ENCODE measurements at places on chromosomes 11 and 22.

GRCh38 chr22:20225693-20225966 lies 42.5 kb downstream of the RTN4R start:
- no peak for DNase-seq

GRCh38 chr11:61113201-61113600 lies 10.9 kb downstream of the CD5 start:
- DNase-seq: no peak

DNA sequence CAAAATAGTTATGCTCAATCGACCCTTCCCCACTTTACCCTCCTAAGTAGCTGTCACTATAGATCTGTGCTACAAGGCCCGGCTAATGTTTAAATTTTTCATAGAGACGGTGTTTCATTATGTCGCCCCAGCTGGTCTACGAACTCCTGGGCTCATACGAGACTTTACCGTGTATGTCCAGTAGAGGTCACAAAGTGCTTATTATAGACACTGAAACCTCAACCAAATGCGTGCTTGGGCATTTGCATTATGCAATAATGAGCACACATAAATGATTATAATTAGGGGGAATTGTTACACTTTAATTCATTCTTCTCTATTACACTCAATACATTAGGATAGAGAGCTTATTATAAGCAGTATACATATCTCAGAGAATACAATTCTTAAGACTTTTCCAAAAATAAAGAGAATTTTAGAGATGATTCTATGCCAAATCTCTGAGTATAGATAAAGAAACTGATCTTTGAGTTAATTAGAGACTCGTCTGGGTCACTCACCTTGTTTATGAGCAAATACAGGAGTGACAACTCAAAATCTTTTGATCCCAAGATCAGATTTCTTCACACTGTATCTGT lies 12.5 kb upstream of the MRPL16 start:
- DNase-seq: no peak

GRCh38 chr22:39493759-39494158 lies 8.3 kb upstream of the MIEF1 start:
- DNase-seq: no peak

DNA sequence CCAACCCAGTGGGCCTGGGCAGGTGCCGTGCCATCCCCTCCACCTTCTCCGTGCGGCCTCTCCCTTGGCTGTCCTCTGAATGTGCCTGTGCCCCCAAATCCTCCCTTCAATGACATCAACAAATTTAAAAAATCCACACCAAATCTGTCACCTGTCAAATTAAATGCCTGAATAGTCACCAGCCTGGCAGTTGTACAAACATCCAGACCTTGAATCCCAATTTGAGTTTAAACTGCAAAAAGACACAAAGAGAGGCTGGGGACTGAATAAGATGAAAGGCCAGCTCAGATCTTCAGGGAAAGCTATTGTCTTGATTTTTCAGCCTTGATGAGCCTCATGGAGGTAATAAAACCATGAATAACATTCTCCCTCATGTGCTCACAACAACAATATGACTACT lies 194.7 kb downstream of the KIRREL3 start:
- DNase-seq: no peak

DNA sequence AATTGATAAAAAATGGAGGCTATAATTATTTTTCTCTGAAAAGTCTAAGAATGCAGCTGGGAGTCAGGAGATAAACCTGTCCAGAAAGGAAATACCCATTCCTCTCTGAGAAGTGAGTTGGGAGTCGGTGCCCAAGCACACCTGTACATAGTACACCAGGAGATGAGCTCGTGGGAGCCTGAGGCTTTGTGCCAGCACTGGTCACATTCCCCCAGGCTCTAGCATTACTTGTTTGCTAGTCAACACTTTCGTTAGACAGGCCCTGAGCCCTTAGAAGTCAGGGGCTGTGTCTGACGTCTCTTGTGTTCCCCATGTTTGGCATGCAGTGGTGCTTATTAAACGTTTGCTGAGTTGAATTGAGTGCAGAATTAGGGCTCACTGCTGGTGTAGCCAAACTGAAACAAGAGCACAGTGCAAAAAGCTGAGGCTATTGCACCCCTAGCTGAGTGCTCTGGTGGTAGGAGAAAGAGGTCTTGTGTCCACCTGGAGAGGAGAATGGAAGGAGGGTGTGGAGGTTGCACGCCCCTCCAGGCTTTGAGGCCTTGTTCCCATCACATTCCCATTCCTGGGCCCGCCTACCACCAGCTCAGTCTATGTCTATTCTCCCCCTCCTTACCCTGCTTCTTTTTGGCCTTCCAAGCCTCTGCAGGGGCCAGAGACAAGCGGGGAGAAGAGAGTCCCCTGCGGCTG lies 6.8 kb downstream of the ROBO4 start:
- DNase-seq: no peak

- no peak for DNase-seq
Measured at GRCh38 chr11:113827477-113827876, 47.9 kb downstream of the CLDN25 start.

DNA sequence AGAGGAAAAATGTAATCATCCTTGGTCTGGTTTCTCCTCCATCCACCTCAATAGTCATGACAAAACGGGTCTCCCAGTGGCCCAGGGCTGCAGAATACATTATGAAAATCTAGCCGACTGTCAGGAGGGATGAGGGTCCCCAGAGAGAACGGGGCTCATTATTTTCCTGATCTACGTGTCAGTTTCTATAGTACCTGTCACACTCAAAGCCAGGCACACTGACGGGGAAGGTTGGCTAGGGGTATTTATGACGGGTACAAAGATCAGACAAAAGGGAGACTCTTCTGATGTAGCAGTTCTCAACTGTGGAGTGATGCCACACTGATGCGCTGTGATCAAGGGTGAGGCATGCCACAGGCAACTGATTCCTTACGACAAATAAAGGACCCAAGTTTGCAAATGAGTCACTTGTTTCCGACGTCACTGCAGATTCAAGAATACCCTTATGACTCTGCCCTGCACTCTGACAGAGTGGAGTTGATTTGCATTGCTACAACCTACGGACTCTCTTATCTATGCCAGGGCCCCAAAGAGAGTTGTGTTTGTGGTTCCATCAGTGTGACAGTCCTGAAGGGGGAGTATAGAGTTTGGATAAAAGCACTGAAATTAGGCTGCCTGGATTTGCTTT lies 188.2 kb upstream of the TBCEL start:
- DNase-seq: no peak

GRCh38 chr22:37295213-37295886 lies 13.0 kb downstream of the CYTH4 start:
- DNase-seq: no peak

GRCh38 chr22:25656724-25657123 lies 85.3 kb upstream of the MYO18B start:
- DNase-seq: no peak

GRCh38 chr22:32204040-32204855 lies 625 bp downstream of the RFPL2 start:
- no peak for DNase-seq

- no peak for DNase-seq
Measured at GRCh38 chr11:12187399-12187798, 77.0 kb downstream of the MICAL2 start.

DNA sequence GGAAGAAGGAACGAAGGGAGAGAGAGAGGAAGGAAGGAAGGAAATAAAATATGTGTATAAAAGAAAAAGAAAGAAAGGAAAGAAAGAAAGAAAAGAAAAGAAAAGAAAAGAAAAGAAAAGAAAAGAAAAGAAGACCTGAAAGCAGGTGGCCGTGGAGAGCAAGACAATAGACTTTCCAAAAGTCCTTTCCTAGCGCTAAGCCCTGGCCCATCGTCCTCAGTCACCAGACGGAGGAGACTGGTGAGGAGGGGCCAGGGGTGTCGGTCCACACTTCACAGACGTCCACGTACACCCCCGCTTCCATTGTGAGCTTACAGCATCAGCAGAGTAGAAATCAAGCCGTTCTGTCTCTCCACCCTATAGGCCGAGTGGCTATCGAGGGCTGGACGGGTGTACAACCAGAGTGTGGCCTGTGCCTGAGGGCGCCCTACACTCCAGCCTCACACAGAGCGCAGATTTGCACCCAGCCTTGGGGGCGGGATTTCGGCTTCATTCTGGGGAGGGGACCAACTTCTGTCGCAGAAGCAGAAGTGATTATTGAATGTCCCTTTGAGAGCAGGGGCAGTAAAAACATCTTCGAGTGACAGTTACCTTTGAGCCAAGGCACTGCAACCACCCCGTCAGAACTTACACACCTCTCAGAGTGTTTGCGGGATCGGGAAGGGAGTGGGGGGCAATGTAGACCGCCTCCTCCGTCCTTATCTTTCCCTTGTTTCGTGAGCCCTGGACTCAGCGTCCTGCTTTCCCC lies 2.0 kb upstream of the BSX start:
- DNase-seq: no peak

DNA sequence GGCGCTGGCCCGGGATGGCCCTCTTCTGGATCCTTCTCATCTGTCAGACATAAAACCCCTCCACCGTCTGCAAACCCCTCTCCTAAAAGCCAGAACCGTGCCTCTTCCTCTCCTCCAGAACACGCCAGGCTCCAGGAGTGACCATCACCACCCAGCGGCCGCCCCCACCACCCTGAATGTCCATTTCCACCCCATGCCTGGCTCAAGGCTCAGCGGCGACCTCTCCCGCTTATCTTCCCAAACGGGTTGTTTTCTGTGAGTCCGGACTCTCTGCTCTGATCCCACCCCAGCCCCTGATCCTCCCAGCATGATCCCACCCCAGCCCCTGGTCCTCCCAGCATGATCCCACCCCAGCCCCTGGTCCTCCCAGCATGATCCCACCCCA lies 37.6 kb downstream of the CELSR1 start:
- DNase-seq: no peak

Data from activated naive CD4-positive, alpha-beta T cell (primary cell).